RWPE1 (cell line): ENCODE measurements at places on chromosomes 5 and 9.

GRCh38 chr9:120714846-120715388, 647 bp upstream of the MEGF9 start:
- no peak for DNase-seq

DNA sequence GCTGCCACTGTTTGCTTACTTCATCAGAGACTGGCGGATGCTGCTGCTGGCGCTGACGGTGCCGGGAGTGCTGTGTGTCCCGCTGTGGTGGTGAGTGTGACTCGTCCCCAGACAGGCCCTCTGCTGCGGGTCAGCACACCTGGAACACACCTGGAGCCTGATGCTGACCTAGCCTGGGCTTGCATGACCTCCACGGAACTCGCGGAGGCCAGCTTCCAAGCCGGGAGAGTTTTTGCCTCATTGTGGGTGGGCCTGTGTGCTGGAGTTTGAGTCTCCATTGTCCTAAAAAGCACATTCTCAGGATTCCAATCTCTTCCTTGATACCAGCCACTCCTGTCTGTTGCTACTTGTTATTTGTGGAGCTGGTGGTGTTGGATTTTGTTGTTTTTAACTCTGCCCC, 28.1 kb downstream of the SLC22A4 start:
- no peak for DNase-seq

DNA sequence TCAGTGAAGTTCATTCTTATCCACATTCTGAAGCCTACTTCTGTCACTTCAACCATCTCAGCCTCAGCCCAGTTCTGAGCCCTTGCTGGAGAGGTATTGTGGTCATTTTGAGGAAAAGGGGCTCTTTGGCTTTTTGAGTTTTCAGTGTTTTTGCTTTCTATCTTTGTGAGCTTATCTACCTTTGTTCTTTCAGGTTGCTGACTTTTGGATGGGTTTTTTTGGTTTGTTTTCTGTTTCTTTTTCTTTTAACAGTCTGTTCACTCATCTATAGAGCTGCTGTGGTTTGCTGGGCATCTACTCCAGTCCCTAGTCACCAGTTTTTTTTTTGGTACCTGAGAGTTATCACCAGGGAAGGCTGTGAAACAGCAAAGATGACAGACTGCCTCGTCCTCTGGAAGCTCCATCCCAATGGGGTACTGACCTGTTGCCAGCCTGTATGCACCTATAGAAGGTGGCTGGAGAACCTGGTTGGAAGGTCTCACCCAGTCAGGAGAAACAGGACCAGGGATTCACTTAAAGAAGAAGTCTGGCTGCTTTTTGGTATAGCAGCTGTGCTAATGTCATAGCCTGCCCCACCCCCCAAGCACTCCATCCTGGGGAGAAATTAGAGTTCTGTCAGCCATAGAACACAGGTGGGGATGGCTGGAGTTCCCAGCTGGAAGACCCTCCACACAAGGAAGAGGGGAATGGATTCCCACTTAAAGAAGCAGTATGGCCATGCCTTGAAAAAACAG, 138.6 kb upstream of the TSLP start:
- no peak for DNase-seq

- DNase-seq, result no peak
These were observed 21.6 kb downstream of the DMRT2 start for GRCh38 chr9:1071730-1072129.

DNA sequence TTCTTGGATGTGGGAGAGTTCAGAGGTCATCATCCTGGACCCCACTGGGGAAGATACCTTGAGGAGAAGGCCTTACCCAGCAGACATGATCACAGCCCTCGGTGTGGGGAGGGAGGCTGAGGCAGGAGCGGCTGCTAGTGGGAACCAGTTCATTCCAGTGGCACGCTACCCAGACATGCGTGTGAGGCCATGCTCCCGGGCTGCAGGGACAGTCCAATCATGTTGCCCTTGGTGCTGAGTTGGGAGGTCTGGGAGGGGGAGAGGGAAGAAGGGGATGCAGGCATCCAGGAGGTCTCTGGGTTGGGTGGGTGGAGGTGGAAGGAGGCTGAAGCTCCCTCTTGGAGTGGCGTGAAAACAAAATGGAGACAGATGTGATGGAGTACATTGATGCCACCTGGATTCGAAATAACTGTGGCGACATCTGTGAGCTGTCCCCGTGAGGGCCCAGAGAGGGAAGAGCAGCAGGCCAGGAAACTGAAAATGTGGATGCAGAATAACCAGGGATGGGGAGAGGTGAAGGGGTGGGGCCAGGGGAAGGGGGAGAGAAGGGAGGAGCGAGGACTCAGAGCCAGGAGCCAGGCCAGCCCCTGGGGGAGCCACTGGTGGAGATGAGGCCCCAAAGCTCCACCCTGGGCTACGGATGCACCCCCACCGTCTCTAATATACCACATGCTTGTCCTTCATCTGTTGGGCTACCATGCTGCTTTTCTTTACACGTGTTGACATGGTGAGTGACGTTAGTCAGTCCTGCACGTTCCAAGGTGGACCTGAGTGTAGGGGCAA, 16.2 kb downstream of the NDUFS6 start:
- DNase-seq, result no peak

GRCh38 chr9:93205896-93206575, 22.1 kb downstream of the WNK2 start:
- DNase-seq, result no peak

- no peak for DNase-seq
These were observed 215.0 kb downstream of the FSTL4 start for GRCh38 chr5:133397348-133397747.

- DNase-seq, result no peak
These were observed 740 bp upstream of the TRMT10B start for GRCh38 chr9:37752642-37753488.

DNA sequence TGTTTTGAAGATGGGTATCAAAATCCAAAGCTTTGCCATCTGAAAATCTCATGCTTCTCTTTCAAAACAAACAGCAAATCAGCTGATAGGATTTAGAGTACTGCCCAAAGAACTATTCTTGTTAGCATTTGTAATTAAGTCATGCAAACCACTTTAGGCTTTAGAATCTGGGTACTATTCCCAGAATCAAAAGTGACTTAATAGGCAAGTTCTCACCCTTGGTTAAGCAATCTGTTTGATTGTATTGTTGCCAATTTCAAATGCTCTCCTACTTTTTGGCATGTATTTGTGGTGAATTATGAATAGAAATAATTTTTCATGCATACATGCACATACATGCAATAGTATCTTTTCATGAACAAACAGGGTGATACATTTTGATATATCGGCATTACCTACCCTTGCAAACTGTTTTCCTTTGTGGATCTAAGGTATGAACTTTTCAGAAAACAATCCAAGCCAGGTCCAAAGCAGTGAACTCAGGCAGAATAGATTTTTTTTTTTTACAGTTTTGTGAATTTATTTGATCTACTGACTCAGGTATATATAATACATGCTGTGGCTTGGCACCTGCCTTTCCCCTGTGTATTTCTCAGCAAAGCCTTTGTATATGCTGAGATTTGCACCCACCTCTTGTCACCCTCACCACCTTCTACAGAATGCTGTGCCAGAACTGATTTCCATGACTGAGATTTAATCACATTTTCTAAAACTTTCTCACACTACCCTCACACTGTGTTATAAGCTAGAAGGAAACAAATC, 9.0 kb downstream of the IL33 start:
- no peak for DNase-seq

GRCh38 chr9:124415852-124416484, 726 bp upstream of the PSMB7 start:
- no peak for DNase-seq

GRCh38 chr5:30604648-30605262, 588.7 kb upstream of the CDH6 start:
- no peak for DNase-seq

GRCh38 chr9:21499912-21500311, 17.8 kb upstream of the IFNE start:
- no peak for DNase-seq

DNA sequence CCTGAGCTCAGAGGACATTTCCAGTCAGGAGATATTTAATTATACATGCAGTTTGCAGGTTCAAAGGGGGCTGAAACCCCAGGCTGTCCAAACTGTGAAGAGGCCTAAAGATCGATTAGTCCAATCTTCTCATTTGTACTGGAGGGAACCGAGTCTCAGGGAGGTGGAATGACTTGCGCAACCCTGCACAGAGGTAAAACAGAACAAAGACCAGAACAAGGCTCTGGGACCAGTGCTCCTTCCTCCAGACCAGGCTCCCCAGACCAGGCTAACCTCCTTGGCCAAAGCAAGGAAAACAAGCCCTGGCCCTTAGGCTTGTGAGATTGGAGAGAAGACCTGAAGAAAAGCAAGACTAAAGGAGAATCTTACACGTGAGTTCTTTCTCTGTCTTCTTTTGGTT, 120.8 kb downstream of the ENC1 start:
- DNase-seq, result no peak

- DNase-seq, result no peak
These were observed 77.8 kb downstream of the PLK2 start for GRCh38 chr5:58382131-58382534.
